Anterior cingulate cortex (tissue), 58 donors: ENCODE measurements at places on chromosomes 7 and 10.

DNA sequence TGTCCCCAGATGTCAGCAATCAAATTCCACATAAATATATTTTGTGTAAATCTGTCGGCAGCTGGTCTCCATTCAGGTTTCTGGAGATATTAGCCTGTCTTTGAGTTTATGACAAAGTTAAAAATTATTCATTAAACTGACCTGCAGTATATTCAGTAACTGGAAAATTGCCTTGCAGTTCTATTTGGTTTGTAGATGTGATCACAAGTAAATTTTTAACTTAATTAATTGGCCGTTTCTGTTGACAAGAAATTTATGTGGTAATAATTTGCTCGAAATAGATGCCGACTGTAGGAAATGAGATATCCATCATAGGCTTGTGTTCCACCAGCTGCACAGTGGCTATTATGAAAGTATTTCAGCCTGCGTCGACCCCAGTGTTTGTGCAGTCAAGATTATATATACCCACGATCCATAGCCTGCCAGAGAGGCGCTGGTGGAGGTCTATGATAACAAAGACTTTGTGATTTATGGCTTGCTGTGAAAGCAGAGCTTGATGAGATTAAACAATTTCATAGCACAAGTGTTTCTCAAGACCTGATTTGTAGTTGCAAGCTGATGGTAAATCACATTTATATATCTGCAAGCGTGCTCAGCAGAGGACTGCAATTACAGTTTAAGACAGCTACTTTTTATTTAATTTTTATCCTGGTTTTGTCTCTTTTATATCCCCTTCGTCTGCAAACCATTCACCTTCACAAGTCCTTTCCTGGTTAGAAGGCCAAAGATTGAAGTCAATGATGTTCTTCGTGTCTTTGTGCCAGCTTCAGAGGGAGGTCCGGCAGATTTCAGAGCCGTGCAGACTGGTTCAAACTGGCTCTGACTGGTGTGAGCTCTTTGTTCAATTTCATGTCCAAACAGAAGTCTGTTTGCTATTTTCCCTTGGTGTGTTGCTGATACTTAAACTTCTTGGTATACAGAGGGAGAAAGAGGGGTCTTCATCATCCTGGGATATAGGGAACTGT lies 850.9 kb downstream of the LRMDA start:
- DNase-seq, result no peak

- DNase-seq, result no peak
Measured at GRCh38 chr7:80521809-80522208, 9.9 kb upstream of the GNAT3 start.

GRCh38 chr10:60257767-60258428 lies 131.8 kb downstream of the ANK3 start:
- DNase-seq, result no peak

DNA sequence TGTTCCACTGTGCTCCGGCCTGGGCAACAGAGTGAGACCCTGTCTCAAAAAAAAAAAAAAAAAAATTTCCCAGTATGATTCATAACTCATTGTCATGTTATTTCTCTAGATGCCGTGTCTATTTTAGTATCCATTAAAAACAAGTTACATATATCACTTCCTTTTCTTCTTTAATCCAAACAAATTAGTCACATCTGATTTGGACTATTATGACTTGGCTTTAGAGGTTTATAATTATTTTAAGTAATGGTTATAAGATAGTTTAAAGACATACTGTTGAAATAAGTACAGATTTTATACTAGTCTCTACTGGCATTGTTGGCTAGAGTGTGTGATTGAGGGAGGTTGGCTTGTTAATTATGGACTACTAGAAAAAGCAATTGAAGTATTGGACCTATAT lies 53.3 kb downstream of the ZMYND11 start:
- DNase-seq, result no peak

- DNase-seq, result no peak
Measured at GRCh38 chr7:149156898-149157297, 9.6 kb downstream of the ZNF398 start.

- DNase-seq, result no peak
Measured at GRCh38 chr10:3071405-3072198, 4.3 kb downstream of the PFKP start.

DNA sequence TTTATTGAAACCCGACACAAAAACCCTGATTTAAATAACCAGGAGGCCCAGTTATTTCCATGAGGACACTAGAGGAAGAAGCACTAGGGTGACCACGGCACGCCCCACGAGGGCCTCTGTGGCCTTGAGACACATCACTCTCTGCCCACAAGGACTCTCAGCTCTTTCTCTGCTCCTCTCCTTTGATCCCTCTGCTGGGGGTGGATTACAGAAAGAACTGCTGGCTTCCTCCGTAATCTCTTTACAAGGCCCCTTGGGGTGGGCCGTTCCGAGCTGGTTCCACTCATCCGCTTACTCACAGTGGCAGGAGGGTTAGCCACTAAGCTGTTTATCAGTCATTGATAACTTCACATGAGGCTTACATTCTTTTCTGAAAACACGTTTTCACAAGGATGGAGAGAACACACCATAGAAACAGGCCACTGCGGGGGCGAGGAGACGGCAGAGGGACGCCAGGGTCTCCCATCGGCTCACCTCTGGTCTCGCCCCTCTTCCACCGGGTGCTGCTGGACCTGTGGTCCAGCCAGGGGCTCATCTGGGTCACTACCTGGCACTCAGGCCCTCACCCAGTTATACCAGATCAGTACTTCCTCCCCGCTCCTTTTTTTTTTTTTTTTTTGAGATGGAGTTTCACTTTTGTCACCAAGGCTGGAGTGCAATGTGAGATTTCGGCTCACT lies 17.6 kb upstream of the PFKFB3 start:
- DNase-seq, result no peak

GRCh38 chr10:4331150-4331549 lies 494.9 kb upstream of the AKR1E2 start:
- no peak for DNase-seq

- DNase-seq, result peak; percentile 76
Measured at GRCh38 chr7:74026903-74027682, 880 bp upstream of the ELN start.

DNA sequence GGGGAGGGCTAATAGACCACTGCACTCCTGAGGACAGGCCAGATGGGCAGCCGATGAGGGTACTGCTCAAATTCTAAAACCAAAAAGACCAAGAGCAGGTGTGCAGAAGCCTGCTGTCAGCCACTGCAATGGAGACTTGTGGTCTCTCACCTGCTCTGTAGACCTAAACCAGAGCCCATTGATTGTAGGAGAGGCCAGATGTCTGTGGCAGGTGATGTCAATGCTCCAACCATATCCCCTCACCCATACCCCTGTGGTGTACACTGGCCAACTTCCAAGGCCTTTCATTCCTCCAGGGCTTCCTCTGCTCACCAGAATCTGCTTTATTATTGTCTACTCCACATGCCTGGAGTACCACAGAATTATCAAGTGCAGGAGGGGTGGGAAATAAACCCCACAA lies 116.9 kb upstream of the CHST15 start:
- DNase-seq, result no peak

DNA sequence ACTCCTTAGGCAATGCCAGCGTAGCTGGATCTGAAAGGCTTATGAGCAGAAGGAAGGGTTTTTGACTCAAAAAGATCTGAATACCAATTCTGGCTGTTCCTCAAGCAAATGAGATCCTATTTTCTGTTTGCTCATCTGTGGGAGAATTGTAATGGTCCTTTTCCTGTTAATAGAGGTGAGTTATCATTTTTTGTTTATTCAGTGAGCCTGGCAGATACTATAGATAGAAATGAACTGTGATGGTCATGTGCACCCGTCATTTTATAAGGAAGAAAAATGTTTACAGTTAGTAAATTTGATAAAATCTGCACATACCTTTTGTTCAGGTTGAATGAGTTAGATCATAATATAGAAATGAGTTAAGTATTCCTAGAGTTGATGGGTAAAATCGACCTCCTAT lies 97.7 kb downstream of the ACTR3B start:
- no peak for DNase-seq

DNA sequence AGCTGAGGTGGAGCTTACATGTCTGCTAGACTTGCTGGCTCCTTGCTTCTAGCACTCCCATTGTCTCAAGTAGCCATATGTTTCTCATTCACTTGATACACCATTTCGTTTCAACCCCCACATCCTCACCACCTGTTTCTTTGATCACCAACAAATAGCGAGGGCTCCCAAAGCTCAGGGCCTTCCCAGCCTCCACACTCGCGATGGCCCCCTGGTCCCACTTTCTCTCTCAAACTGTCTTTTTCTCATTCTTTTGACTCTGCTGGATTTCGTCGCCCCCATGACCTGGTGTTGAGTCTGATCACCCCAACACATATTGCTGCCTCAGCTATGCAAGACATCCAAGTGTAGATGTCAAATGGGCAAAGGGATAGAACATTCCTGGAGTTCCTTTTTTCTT lies 26.0 kb upstream of the SMNDC1 start:
- DNase-seq, result no peak

DNA sequence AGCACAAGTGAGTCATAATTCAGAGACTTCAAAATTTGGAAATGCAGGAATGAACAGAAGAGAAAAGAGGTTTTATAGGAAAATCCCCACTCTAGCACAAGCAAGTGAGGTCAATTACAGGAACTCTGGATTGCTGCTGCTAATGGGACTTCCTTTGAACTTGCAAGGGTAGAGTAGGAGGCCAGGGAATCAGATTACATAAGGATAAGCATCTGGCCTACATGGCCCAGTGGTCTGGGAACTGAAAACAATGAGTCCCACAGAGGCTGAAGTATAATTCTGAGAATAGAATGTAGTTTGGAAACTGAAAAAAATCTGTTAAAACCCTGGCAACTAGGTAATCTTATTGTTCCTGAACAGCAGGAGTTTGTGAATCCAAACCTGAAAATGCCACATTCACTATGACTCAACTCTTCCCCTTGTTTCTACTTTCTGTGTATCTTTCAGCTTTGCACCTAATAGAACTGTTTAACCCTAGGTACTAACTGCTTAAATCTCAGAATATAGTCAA lies 66.5 kb downstream of the CTNNA3 start:
- DNase-seq, result no peak

DNA sequence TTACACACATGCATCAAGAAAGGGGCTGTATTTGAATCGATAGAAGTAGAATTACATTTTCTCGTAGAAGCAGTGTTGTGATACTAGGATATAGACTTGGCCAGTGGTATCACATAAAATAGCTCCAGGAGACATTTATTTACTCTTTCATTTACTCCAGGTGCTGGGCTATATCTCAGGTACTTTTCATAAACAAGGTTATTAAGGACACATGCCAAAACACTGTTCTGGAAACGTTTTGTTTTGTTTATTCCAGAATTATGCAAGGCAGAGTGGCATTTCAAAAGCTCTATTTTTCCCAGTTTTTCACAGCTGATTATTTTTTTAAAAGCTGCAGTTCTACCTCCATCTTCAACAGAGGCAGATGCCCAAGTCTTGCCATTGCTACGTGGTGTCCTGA lies 37.8 kb upstream of the SEC61G start:
- DNase-seq, result no peak

DNA sequence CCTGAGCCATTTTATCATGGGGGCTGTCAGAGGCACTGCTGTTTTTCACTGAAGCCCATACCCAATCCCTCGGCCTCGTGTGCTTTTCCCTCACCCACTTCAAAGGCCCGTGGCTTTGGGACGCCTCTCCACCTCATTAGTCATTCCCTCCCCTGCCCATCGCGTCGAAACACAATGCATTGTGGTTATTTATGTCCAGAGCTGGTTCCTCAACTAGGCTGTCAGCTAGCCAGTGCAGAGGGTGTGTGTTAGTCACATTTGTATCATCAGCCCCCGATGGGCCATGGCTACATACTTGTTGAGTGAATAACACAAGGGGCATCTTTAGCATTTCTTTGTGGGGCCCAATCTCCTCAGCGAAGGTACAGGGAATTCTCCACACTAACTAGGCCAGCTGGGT lies 3.8 kb upstream of the CRCP start:
- no peak for DNase-seq

DNA sequence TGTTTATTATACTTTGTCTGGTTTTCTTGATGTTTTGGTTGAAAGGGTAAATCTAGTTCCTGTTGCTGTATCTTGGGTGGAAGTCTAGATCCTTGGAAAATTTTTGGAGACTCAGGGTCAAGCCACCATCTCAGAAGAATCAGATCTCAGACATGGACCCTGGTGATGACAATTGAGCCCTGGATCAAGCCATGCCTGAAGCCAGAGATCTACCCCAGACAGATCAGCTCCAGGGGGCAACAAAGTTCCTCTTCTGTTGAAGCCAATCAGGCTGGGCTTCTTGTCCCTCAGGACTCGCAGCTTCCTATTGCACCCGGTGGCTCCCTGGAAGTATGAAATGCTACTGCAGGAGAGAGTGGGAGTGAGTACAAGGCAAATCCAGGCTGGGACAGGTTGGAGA lies 106.9 kb downstream of the UNCX start:
- no peak for DNase-seq

- no peak for DNase-seq
Measured at GRCh38 chr7:69334701-69335100, 263.6 kb upstream of the AUTS2 start.

GRCh38 chr7:45215601-45216062 lies 58.0 kb downstream of the RAMP3 start:
- no peak for DNase-seq
